ENCODE measurements at places on chromosomes 7 and 10.

DNA sequence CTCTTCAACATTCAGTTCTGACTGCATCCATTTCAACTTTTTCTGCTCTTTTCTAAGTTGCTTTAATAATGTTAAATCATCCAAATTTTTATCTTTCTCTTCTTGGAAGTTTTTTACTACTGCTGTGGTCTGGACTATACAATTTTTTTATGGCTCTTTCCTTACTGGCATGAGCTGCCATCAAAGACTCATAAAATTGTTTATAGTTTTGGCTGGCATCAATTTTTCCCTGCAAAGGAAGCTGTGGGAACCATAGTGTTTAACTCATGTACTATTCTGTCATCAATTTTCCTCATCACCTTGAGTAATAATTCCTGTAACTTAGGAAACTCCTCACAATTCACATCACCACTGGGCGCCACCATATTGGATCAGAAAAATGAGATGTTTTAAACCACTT is 77.6 kb upstream of the A1CF start:
- no peak for DNase-seq

- DNase-seq, result no peak
Measured at GRCh38 chr10:96988426-96988825, 156.3 kb downstream of the LCOR start.

DNA sequence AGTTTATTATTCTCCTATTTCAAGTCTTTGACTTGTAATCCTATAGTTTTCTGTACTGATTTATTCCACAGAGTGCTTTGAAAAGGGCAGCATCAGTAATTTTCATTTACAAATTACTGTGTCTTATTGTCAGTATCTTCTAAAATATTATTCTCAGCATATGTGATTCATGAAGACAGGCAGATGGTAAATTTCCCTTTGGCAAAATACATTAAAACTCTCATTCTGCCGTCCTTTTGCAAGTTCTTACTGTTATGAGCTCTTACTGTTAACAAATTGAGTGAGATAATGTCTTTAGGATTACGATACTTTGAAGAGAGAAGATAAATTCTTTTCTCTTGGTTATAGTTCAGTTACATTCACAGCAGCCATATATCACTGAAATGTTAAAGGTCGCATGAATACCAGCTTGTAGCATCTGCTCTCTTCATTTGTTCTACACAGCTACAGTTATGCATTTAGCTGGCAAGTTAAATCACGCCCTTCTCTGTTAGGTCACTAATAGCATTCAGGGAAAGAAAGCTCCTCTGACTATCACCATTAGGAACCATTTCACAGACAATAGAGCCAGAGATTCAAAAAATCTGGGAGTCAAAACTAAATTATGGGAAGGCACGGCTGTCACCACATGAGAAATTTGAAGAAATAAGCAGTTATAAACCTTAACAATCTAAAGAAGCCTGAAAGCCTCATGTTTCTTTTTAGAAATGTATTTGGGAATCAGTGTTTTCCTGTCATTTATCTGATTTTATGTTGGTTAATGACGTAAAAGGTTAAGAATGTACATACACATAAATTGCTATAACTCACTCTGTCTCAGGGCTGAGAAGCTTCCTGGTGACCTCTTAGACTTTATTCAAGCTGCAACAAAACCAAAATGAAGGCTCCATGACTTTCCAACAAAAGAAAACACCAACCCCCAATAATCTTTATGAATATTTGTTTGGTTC is 109.6 kb upstream of the SP4 start:
- no peak for DNase-seq

DNA sequence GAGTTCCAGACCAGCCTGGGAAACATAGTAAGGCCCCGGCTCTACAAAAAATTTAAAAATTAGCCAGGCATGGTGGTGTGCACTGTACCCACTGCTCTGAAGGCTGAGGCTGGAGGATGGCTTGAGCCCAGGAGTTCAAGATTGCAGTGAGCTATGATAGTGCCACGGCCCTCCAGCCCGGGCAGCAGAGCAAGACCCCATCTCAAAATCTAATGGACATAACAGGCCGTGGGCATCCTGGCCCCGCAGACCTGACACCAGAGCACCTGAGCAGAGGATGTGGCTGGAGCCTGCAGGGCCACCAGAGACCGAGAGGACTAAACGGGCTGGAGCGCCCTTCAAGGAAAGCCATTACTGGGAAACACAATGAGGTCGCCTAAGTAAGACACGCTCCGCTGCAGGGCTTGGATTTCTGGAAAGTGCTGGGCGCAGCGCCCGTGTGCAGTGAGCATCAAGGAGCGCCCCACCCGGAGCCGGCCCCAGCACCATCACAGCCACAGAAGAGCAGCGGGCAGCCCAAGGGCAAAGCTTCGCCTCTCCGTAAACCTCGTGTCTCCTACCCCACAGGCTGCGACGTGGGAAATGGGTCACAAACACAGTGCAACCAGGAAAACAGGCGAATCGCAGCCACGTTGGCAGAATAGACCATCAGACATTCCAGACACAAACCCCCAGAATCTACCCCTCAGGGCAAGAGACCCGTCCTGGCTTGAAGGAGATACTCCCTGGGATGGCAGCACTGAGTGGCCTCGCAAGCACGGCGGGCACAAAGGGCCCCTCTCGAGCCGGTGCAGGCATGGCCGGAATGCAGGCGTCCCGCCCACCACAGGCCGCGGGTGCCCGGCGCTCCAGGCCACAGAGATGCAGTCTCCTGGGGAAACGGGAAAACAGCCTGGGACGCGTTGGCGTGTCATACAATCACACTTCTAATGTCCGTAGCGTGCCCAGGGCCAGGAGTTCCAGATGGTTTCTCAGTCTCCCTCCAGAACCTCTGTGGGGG is 4.9 kb downstream of the RADIL start:
- DNase-seq, result no peak

DNA sequence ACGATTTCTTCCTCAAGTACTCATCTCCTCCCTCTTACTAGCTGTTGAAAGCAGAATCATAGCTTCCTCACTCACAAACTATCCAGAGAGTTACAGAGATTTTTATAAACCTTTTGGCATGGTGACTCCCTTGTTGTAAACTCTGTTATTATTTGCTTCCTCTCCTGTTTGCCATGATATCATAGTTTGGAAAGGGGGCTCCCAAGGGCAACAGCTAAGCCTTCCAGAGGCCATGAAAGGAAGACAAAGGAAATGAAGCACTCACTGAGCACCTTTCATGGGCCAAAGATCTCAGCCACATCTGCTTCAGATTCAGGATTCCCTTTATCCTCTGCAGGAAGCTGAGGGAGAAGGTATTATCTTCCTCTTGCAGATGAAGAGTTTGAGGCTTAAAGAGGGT is 484.6 kb downstream of the PLXNA4 start:
- DNase-seq, result no peak

DNA sequence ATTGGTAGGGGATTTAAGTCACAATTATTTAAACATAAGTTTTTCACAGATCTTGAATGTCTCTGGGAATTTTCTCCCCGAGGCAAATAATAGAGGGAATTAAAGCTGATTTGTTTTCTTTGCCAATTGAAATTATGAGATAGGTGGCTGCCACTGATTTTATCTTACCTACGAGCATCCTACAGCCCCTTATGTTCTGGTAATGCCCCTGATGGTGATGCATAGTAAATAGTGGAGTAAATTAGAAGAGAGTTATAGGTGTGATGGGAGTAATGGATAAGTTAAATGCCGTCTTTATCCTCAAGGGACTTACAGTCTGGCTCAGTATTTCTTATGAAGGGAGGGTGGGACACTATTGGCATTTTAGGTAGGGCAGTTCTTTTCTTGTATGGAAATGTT is 58.1 kb downstream of the HDAC9 start:
- no peak for DNase-seq

- no peak for DNase-seq
Measured at GRCh38 chr7:142787783-142788182, 17.0 kb downstream of the PRSS2 start.

DNA sequence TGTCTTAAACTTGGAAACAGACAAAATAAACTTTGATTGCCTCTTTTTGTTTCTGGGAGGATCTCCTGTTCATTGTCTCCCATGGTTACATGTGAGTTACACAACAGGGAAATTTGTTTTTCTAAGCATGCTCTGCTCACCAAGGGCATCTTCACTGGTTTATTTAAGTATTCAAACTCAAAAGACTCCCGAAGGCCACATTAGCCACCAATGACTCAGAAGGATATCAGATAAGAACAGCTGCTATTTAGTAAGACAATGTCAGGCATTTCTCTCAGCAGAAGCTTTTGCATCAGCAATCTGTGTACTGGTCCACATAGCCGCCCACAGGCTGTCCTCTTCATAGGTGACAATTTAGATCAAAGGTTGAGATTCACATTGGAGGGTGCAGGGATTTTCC is 19.3 kb downstream of the OR6B1 start:
- DNase-seq, result no peak

DNA sequence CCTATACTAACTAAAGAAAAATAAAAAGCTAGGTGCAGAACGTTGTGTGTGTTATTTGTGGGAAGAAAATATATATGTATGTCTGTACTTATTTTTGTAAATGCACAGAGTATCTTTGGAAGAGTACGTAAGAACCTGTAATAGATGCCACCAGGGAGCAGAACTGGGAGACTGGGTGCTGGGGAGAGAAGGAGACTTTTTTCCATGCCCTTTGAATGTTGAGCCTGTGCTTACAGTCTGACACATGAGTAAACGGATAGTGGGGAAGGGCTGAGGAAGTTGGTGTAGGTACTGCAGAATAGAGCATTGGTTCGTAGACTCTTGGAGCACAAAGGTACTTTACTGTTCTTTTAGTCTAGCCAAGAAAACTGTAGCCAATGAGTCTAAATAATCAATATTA is 1.3 kb upstream of the SCRN1 start:
- no peak for DNase-seq

DNA sequence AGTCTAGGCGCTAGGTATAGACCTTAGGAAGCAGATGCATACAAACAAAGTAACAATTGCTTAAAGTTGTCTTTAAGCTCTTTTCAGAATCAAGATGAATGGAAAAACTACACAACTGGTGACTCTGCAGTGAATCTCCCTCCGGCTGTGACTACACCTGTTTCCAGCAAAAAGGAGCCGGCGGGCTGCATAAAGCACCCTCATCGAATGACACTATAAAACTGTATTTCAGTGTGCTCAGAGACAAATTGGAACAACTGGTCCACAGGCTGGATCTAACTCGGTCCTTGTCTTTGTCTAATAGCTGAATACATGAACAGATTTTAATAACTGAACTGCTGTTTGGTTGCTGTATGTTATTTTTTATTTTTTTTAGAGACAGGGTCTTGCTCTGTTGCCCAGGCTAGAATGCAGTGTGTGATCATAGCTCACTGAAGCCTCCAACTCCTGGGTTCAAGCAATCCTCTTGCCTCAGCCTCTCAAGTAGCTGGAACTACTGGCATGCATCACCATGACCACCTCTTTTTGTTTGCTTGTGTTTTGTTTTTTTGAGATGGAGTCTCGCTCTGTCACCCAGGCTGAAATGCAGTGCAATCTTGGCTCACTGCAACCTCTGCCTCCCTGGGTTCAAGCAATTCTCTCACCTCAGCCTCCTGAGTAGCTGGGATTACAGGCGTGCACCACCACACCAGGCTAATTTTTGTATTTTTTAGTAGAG is 64.2 kb upstream of the SVIL start:
- no peak for DNase-seq

DNA sequence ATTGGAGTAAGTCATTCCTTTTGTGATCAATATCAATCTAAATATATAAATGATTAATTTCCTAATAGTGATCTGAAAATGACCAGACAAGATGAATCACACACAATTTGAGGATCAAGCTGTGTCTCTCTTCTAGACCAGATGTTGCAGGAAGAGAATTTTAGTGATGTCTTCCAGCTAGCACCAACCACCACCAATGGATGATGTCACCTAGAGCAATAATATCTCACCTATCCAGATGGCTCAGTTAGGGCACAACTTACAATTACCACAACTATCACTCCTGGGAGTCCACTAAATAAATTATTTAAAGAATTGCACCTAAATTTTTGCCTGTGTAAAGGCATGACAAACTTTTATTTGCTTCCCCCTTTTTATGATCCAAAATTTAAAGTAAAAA is 25.2 kb downstream of the RELN start:
- DNase-seq, result no peak

DNA sequence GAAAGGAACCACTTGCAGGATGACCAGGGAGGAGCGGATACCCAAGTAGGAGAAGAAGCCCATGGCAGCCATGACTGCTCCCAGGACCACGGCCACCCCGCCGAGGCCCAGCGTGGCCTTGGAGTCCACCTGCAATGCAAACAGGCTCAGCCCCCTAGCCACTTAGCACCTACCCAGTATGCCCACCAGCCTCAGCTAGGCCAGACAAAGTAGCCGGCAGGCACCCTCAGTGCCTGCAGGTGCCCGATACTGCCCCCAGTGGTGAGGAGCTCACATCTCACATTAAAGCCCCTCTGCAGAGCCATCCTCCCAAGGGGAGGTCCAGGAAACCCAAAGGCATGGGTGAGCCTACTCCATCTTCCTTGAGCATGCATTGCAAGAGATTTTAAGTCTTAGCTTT is 6.6 kb downstream of the NPC1L1 start:
- peak; percentile 9 for DNase-seq

- DNase-seq, result no peak
Measured at GRCh38 chr7:156589808-156590207, 50.8 kb upstream of the RNF32 start.

DNA sequence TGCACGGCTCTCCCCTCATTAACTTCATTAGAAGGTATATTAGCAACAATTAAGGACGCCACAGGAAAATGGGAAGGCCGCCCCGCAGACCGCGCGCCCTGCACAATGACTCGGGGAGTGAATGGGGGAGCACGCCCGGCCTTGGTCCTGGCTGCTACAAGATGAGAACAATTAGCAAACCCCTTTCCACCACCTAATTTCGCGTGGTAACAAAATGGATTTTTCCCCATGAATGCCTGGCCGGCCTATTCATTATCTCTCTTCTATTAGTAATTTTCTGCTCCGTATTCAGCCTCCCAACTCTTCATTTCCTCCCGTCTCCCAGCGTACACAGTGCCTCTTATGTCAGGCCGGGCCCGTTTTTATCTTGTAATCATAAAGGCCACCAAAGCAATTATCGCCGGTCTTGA is 346.9 kb downstream of the DNAJB6 start:
- no peak for DNase-seq

- no peak for DNase-seq
Measured at GRCh38 chr10:57638411-57638810, 629.3 kb downstream of the IPMK start.

- no peak for DNase-seq
Measured at GRCh38 chr7:90172624-90173023, 18.4 kb downstream of the STEAP1 start.

- peak; percentile 59 for DNase-seq
Measured at GRCh38 chr10:101050208-101051069, 11.3 kb upstream of the KAZALD1 start.
